ENCODE measurements at places on chromosomes 4 and X.

DNA sequence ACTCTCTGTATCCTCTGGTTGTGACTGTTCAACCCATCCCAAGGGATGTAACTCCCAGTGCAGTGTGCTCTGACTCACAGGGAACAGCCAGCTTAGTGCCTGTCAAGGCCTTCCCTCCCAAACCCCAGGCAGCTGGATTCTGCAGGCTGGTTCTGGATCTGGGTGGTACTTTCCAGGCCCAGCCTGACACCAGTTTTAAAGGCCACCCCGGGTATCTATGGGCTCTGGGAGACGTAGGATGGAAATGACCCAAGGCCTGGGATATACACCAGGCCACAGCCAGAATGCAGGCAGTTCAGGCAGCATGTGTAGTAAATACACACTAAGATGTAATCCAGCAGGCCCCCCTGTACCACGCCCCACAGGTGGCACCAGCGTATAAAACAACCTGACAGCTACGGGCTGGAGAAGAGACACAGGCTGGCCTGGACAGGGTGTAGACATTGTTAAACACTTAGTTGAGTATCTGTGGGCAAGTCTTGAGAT lies 64.2 kb downstream of the SPINK2 start:
- DNase-seq: no peak

DNA sequence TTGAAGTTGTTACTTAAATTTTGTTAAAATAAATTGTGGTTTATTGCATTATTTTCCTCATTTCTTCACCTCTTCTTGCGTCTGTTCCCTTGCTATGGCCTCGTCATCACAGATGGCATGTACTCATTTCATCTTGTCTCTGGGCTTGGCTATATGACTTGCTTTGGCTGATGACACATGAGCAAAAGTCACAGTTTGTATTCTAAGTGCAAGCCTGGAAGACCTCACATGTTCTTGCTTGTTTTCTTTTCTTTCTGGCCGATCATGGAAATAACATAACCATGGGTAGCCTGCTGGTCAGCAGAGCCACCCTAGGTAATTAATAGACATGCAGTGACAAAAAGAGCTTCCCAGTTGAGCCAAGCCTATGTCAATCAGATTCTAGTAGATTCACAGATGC lies 527.9 kb downstream of the SPRY1 start:
- no peak for DNase-seq

DNA sequence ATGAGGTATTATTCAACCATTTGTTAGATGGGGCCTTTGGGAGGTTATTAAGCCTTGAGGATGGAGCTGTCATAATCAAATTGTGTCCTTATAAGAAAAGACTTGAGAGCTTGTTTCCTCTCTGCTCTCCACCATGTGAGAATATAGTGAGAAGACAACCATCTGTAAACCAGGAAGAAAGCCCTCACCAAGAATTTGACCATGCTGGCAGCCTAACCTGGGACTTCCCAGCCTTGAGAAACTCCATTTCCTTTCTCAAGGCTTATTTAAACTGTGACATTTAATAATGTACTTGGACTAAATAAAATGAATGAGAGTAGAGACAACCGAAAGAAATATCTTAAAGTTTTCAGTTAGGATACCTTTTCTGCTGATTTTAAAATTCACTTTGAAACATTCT lies 83.7 kb upstream of the GC start:
- DNase-seq: no peak

GRCh38 chr4:169741569-169741968 lies 16.2 kb downstream of the HPF1 start:
- no peak for DNase-seq

- no peak for DNase-seq
Measured at GRCh38 chrX:134891652-134892051, 99.1 kb upstream of the SMIM10 start.

- DNase-seq: no peak
Measured at GRCh38 chrX:40531056-40531826, 49.5 kb upstream of the ATP6AP2 start.

DNA sequence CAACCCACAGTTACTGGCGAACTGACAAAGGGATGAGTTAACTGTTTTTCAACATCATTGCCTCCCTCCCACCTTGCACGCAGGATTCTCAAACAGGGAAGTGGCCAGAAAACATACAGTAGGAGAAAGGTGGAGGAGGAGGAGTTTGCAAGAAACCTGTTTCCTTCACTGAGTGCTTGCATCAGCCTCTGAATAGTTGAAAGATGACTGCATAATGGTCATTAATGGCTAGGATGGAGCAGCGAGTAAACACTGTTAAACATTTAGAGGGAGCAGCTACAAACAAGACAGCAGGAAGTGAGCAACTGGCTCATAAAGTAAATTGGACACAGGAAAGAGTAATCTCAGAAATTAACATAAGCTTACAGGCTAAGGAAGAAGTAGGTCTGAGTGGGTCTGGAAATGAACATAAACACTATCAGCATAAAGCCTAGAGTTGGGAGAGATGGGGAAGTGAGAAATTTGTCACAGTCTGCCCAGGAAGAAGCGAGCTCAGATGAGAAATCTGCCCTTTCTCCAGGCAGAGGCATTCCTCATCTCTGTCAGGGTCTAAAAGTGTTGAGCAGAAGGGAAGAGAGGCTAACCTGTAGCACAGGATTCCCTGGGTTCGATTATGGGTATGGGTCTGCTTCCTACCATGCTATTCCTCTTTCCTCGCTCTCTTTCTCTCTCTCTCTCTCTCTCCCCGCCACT lies 38.6 kb downstream of the TRPC5OS start:
- DNase-seq: no peak
